ENCODE measurements at places on chromosomes 3 and 15.

DNA sequence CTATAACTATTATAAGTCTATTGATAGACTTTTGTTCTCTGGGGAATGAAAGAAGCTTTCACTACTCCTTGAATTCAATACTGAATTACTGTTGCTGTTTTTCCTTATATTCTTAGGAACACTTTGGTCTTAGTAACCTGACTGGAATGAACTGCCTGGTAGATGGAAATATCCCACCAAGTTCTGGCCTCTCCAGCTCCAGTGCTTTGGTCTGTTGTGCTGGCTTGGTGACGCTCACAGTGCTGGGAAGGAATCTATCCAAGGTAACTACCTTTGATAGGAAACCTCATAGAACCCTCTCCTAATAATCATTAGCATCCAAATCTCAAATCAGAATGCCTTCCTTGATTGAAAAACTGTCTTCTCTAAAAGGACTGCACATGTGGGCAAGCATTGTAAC, 69.1 kb downstream of the GALK2 start:
- DNase-seq, result no peak

DNA sequence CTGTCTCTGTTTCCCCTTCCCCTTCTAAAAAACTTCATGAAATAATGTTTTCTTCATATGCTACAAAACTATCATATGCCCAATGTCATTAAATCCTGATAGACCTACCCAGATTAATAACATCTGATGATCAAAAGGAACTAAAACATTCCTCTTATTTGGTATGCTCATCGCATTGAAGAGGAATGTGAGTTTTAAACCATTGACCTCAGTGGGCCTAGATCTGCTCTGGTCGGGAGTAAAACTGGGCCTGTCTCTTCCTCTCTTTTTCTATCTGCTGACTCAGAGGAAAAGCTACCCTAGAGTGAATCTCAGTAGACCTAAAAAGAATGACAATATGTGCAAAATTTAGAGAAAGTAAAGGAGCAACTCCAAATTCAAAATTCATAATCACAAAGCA, 275.8 kb downstream of the SATB1 start:
- no peak for DNase-seq

DNA sequence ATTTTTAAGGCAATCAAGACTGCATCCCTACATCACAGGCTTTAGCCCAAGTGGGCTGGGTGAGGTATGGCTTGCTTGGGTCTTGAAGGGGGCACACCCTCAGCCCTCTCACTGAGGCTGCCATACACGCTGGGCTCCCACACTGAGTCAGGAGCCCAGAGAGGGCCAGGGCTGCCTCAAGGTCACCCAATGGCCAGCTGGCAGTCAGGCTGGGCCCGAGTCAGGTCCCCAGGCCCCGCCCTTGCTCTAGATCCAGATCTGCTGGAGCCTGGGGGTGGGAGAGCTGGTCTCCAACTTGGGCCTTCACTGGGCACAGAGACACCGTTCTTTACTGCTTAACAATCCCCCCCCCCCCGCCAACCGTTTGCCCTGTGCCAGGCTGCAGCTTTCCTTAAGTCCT, 88.1 kb downstream of the IQSEC1 start:
- DNase-seq, result no peak

GRCh38 chr15:28104326-28104725, 5.2 kb upstream of the OCA2 start:
- DNase-seq, result no peak

- DNase-seq, result no peak
These were observed 27.6 kb upstream of the ANKDD1A start for GRCh38 chr15:64883997-64884511.

DNA sequence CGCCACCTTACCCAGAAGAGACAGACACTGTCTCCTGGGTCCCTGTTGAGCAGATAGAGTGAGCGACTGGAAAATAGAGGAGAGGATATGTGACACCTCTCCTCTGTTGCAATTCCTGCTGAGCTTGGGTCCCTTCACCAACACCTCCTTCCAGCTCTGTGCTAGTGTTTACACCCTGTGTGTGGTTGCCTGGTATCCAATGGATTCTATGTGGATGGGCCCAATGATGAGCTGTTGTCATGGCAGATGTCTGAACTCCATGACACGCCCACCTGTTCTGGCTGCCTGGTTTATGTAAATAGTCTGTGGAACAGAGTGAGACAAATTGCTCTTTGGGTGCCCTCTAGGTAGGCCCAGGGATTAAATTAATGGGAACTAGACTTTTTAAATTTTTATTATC, 23.7 kb downstream of the RBM5 start:
- no peak for DNase-seq

DNA sequence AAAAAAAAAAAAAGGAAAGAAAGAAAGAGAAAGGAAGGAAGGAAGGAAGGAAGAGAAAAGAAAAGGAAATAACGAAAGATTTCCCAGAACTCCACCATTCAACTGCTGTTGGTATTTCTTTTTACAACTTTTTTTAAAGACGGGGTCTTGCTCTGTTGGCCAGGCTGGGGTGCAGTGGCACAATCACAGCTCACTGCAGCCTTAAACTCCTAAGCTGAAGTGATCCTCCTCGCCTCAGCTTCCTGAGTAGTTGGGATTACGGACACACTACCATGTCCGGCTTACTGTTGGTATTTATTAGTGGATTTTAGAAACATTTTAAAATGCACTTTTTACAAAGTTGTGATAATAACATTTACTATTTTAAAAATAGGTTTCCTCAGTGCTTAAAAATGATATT, 15.0 kb upstream of the USP3 start:
- DNase-seq, result no peak

DNA sequence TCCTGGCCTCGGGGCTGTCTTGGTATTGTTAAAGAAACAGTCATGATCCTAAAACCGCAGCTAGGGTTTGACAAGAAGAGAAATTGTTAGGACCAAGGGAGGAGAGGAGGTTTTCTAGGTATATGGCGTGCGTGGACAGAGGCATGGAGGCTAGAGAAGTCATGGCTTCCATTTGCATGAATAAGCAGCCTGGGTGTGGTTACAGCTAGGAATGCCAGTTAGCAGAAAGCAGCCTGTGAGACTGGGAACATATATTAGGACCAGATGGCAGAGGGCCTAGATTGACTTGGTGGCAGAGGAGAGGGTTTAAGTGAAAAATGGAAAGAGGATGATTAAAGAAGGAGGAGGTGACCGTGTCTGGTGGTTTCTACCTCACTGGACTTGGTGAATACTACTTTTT, 573.6 kb upstream of the ARRDC4 start:
- no peak for DNase-seq

DNA sequence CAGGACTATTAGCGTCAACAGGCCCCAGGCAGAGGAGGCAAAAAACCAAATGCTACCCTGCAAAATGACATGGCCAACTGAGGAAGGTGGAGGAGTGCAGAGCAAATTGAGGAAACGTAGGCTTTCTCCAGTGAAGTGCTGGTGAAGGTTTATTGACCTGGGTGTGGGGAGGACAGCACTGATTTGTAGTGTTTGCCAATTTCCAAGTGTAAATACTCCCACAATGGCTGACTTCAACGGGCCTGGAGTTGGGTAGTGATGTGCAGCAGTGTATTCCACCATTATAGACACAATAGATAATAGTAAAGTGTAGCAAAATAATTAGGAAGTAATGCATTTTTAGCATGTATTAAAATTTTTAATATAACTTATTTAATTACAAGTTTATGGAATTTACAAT, 32.2 kb upstream of the TPM1 start:
- DNase-seq, result no peak

DNA sequence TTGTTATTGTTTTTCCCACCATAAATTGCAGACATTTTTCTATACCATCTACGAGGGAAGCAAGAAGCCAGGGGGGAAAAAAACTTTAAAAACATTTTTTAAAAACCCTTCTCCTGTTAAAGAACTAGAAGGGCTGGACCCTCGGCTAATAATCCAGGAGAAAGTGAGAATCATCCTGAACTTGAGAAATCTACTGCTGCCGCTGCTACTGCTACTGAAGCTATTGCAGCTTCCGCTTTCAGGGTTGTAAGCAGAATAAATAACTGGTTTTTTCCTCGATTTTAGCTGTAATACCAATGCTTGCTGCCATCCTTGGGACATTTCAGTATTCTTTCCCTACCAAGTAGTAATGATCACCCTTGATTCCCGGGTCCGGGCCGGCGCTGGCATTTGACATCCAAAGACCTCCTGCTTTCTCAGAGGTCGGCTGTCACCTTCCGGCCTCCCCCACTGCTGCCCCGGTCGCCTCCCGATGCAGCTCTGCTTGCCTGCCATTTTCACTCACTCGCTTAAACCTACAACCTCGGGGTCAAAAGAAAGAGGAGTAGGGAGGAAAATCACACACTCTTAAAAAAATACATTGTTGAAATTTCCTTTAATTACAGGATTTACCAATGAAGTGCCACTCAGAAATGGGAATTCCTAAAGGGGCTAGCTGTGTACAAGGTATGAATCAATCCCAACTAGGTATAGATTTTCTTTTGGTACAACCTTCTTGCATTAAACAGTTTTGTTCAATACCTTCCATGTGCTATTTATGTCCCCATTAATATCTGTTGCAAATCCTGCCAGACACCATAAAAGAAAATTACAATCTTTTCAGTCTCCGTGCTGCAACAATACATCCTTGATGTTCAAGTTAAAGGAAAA, 674 bp upstream of the MECOM start:
- DNase-seq, result no peak

GRCh38 chr3:151491525-151491924, 30.7 kb upstream of the IGSF10 start:
- DNase-seq, result no peak

DNA sequence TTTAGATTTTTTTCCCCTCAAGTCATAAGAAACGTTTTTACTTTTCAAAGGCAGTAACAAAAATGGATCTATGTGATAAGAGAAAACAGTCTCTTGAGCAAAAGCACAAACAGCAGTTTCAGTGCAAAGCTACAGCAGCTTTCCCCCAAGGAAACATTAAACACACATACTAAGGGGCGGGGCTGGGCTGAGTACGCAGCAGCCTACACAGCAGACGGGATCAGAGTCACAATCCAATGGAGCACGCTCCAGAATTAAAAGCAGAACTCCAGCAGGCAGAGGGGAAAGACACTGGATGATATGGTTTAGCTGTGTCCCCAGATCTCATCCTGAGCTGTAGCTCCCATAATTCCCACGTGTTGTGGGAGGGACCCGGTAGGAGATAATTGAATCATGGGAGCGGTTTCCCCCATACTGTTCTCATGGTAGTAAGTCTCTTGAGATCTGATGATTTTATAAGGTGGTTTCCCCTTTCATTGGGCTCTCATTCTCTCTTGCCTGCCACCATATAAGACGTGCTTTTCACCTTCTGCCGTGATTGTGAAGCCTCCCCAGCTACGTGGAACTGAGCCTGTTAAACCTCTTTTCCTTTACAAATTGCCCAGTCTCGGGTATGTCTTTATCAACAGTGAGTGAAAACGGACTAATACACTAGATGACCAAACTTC, 116.2 kb upstream of the SLCO3A1 start:
- no peak for DNase-seq

DNA sequence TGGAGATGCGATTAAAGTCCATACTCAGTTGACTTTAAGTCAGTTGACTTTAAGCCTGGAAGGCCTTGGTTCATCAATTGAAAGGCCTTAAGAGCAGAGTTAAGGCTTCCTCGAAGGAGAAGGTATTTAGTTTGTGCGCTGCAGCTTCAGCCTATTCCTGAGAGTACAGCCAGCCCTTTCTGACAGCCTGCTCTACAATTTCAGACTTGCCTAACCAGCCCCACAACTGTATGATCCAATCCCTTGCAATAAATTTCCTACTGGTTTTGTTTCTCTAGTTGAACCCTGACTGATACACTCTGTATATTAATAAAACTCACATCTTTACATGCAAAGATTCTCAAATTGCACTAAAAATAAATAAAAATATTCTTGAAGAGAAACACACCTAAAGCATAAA, 66.1 kb upstream of the RORA start:
- DNase-seq, result no peak

- DNase-seq, result no peak
These were observed 15.0 kb downstream of the BHLHE40 start for GRCh38 chr3:4994144-4994730.

GRCh38 chr3:99648516-99648915, 10.1 kb downstream of the COL8A1 start:
- DNase-seq, result no peak

- DNase-seq, result no peak
These were observed 126.2 kb downstream of the GOLIM4 start for GRCh38 chr3:167969548-167969947.

DNA sequence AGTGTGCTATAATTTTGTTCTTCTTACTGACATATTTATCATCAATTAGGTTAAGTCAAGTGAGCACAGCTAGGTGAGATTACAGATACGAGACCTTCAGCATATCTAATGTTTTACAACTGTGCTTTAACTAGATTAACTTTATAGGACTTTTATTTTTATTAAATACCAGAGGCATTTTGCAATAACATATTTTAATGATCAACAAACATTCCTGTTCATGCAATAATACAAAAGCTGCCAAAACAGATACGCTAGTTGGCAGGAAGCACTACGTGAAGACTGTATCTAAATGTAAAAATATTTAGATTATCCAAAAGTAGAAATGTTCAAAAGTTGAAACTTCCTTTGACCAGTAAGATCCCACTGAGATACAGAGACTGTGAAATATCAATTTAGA, 139.1 kb downstream of the CBLB start:
- no peak for DNase-seq

- no peak for DNase-seq
These were observed 3.0 kb upstream of the MAP1A start for GRCh38 chr15:43514241-43515057.

- DNase-seq, result no peak
These were observed 372.1 kb upstream of the NR2F2 start for GRCh38 chr15:95958382-95958781.

- peak; percentile 45 for DNase-seq
These were observed 138.1 kb downstream of the GREM1 start for GRCh38 chr15:32855942-32856341.

- DNase-seq, result no peak
These were observed 151.8 kb downstream of the SYNPR start for GRCh38 chr3:63429905-63430304.

DNA sequence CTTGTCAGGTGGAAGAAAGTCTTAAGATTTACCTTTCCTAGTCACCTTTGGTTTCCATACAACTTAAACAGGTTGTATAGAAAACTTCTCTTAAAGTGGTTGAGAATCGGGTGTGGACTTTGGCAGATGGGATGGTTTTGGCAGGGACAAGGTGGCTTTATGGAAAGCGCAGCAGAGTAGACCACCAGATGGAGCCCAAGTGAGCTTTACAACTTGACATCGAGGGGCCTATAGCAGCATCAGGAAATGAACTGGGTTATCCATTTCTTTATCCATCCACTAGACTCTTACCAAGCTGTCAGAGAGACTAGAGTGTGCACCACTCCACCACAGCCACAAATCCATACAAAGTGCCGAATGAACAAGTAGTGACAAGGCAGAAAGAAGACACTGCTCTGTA, 85.3 kb upstream of the MBNL1 start:
- DNase-seq, result peak; percentile 45

All from iPS-NIHi11 (cell line).